ENCODE measurements at places on chromosomes 7 and 10.
A peak's percentile ranks its signal among the peaks of the same experiment; 100 is the strongest.

- DNase-seq: no peak
Observed at GRCh38 chr10:75606203-75606779, 174.9 kb downstream of the LRMDA start.

DNA sequence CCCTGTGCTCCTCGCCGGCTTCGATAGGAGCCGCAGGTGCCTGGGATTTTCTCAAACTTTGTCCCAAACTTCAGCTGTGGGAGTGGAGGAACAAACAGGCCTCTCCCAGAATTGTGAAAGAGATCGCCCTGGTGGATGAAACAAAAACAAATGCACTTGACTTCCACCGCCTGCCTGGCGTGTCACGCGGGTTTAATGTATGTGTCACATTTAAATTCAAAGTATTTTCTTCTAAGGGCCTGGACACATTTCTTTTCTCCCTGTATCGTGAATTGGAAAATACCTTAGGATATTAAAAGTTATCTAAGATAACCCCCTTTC, 694 bp upstream of the WASL start:
- peak; percentile 88 for DNase-seq

- DNase-seq: peak; percentile 93
Observed at GRCh38 chr7:138981332-138982203, at the start of gene KIAA1549. KIAA1549 (minus strand) TSS chr7:138981389; CDS start chr7:138981269, 120 bp downstream.

GRCh38 chr7:114334989-114335388, 79.6 kb upstream of the FOXP2 start:
- no peak for DNase-seq
